CD4-positive, alpha-beta T cell treated with Interleukin-6 at 100 ng/mL for 8 hours (primary cell): ENCODE measurements at places on chromosomes 3 and 15.
A peak's percentile ranks its signal among the peaks of the same experiment; 100 is the strongest.

- DNase-seq, result no peak
These were observed 69.7 kb downstream of the USF3 start for GRCh38 chr3:113626503-113627371.

DNA sequence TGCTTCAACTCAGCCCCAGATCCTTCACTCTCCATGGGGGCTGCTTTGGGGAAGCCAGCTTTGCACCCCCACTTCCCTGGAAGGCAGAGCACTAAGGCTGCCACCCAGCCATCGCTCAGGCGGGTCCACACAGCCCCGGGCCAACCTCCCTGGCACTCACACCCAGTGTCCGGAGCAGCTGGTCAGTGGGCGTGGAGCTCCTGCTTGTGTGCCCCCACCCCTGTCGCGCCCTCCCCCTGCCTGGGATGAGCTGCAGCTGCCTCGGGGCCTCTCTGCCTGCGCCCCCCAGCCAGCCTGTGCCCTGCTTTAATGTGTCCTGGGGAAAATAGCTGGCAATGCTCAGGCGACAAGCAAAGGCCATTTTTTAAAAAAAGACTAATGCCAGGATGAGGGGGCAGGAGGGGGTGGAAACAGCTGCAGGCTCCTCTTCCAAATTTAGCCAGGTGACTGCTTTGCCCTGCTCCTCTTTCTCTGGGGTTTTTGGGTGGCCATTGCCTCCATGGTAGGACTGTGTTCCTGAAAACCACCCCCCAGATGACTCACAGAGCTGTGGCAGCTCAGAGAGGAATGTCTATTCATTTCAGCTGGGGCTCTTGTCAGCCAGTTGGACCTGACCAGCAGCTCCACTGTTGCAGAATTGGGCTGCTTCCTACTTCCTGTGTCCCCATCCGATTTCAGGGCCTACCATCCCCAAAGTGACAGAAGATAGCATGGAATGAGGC lies 65.0 kb downstream of the CEMIP start:
- DNase-seq, result no peak

- DNase-seq, result no peak
These were observed at the start of gene IQCF5 for GRCh38 chr3:51875501-51875900. Gene IQCF5 (minus strand): TSS chr3:51875601. CDS start chr3:51875531, 70 bp downstream.

DNA sequence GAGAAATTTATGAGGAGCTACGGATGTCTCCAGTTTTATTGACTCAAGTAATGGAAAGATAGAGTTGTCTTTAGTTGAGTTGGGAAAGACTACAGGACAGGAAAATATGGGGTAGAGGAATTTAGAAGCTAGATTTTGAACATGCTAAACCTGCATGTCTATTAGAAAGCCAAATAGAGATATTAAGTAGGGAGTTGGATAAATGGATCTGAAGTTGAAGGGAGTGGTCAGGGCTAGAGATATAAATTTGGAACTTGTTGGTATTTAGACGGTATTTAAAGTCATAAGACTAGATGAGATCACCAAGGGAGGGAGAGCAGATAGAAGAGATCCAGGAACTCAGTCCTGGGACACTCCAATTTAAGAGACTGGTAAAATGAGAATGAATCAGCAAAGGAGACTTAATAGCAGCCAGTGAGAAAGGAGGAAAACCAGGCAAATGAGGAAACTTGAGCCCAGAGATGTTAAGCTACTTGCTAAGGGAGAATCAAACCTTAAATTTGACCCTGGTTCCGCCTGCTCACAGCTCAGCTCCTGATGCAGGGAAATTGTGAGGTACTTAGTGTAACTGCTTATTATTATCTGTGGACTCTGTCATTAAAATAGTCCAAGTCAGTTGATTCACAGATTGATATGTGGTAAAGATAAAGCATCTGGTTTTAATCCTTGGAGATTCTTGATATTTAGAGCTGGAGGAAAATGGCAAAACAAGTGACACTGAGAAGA lies 35.8 kb downstream of the ABI3BP start:
- DNase-seq, result no peak

GRCh38 chr3:123611082-123611481 lies 26.2 kb upstream of the HACD2 start:
- DNase-seq, result no peak

DNA sequence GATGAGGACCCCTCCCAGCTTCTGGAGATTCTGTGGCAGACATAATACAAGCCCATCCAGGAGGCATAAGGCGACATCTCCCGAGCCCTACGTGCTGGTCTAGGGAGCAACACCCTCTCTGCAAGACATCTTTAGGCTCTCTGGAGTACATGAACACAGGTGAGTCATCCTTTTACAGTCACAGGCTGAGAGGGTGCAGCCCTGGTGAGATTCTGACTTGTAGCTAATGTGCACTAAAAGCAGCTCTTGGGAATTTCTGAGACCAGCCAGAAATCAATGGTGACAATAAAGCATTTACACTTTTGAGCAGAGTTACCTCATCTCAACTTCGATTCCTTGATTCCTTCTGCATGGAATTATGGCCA lies 131.1 kb downstream of the XXYLT1 start:
- DNase-seq, result no peak

GRCh38 chr15:80567721-80568157 lies 127.4 kb upstream of the ABHD17C start:
- peak; percentile 13 for DNase-seq

GRCh38 chr3:192915722-192916121 lies 1.9 kb downstream of the MB21D2 start:
- DNase-seq, result no peak

- no peak for DNase-seq
These were observed 40.5 kb downstream of the ZNF609 start for GRCh38 chr15:64500695-64501395.

GRCh38 chr3:171533702-171534101 lies 73.5 kb upstream of the TNIK start:
- no peak for DNase-seq

GRCh38 chr3:135844386-135844785 lies 121.1 kb upstream of the PPP2R3A start:
- DNase-seq, result no peak

- no peak for DNase-seq
These were observed 8.2 kb downstream of the TMOD2 start for GRCh38 chr15:51759557-51760070.

DNA sequence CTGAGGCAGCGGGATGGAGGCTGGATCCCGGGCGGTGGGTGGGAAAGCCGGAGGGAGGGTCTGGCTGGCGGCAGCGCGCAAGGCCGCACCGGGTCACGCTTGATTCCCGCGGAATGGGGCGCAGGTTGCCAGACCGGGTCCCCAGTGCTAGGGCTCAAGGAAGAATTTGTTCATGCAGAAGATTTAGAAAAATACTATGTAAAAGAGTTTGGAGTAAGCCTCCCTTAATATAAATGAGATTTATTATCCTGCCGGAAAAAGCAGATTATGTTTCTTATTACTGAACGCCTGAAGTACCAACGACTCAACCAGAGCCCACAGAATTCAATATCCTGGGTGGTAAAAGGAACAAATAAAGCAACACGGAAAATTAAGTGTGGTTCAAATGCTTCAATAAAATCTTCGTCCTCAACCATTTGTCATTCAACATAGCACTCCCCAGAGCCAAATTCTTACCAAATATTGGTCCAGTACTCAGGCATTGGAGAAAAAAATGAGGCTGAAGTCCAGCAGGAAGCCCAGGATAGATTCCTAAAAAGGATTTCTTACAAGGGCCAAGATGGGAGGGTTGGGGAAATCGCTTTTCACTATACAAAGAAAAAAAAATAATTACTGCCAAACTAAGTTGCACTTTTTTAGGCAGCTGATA lies 1.2 kb upstream of the ZBTB20 start:
- no peak for DNase-seq

DNA sequence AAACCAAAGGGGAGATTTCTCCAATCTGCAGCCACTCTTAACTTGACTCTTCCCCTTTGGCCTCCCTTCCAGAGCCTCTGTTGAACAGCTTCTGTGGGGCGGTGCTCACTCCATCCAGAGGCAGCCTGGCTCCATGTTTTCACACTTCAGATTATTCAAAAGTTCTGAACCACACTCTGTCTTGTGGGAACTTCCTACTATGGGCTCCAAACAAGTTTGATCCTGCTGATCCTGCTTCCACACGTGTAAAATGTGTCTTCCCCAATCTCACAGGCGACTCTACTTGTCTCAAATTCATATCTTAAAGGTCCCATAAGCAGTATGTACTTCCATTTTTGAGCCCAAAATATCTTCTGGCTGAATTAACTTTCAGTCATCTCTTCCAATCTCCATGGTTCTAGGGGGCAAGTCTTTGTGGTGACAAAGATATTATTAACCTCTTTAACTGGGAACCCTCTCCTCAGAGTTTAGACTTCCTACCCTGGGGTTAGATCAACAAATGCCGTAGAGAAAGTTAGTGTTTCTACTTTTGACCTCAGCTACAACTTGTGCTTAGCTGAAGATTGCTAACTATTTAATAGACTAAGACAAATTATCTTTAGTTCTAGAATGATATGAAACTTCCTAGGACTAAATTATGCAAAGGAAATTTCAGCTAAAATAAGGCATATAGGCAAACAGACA lies 176.3 kb upstream of the BCL6 start:
- no peak for DNase-seq

- no peak for DNase-seq
These were observed 270.8 kb upstream of the LRRFIP2 start for GRCh38 chr3:37445163-37445562.

- DNase-seq, result peak; percentile 3
These were observed 539.0 kb downstream of the FGF12 start for GRCh38 chr3:192188218-192188835.

DNA sequence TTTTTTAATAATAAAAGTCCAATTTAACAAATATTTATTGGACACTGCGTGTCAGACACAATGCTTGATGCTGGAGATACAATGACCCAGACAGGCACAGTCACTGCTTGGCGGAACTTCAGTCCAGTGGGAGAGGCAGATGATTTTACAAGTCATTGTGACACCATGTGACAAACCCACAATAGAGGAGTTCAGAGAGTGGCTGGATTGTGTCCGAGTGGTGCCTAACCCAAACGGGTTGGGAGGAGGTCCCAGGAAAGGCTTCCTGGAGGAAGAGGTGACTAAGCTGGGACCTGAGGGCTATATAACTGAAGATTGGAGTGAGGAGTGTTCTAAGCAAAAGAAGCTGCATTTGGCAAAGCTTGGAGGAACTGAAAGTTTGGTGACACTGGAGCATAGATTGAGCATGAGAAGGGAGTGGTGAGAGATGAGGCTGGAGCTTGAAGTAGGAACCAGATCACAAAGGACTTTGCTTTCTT lies 41.4 kb downstream of the CRTC3 start:
- no peak for DNase-seq

GRCh38 chr3:51568036-51568435 lies 29.5 kb downstream of the RAD54L2 start:
- DNase-seq, result no peak

- no peak for DNase-seq
These were observed 549.6 kb upstream of the CCDC54 start for GRCh38 chr3:106827515-106828213.
